ENCODE measurements at places on chromosomes 16 and 17. TPM values are rescaled to one million over a fixed set of nuclear protein-coding genes. Genes with fewer than 3 reads are reported as not detected.

DNA sequence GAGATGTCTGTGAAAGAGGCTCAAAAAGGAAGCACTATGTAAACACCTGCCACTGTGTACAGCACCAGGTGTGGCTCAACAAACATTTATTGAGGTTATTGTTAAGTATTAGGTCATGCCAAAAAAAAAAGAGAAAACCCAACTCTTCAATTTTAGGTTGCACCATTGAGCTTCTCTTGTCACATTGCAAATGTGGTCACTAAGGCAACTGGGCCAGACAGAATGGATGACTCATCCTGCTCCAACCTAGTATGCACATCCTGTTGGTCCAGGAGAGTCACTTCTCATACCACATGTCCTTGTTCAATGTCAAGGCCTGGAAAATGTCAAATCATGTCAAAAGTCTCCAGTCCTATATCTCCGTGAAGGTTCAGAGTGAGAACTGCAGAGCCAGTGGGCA, 25.0 kb downstream of the HOXB1 start:
- DNase-seq = no peak

- no peak for DNase-seq
Observed at GRCh38 chr16:77227745-77228144, 28.5 kb downstream of the SYCE1L start.

- DNase-seq = no peak
Observed at GRCh38 chr16:71912534-71913275, 17.4 kb downstream of the IST1 start.

DNA sequence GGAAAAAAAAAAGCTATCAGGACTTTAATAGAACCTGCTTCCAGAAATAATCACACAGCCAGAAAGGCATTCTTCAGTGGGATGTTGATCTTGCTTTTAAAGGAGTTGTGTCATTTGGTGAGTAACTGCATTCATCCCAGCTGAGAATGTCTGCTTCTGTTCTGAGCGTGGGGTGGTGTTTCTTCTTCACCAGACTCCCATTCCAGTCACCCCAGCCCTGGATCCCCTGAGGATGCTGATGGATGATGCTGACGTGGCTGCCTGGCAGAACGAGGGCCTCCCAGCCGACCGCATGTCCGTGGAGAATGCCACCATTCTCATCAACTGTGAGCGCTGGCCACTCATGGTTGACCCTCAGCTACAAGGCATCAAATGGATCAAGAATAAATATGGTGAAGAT, 122.5 kb downstream of the ZNF18 start:
- no peak for DNase-seq

DNA sequence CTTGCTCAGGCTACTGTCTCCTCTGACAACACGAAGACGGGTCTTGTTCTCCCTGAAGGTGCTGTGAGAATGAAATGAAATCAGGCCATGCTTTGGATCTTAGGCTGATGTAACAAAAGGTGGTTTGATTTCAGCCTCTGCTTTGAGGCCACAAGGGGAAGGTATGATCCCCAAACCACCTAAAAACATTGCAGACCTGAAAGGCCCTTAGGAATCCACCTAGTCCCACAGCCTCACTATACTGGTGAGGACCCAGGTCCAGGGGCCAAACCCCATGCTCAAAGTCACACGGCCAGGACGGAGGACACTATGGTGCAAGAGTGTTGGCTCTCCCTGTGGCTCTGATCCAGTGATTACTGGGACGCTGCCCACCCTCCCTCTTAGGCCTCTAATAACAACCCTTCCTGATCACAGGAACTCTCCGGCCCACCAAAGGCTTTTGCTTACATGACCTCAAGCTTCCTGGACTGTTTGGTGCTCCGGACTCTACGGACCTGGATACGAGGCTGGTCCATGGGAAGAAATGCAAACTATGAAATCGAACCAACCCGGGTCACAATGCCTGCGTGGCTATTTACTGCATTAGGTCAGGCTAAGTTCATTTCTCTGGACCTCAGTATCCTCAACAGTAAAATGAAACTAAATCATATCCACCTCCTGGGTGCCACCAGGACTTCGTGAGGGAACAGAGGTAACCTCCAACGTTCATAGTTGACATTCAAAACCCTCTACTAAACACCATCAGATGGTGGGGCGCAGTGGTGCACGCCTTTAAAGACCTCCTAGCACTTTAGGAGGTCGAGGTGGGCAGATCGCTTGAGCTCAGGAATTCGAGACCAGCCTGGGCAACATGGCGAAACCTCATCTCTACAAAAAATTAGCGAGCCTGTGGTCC, 1.5 kb downstream of the TRIM25 start:
- DNase-seq = no peak

Gene PRSS53
- total RNA-seq = 3.5 TPM

Gene GUCY2D
- total RNA-seq = not detected

Gene KRT222
- 7.7 TPM for total RNA-seq

Gene CCL16
- total RNA-seq = not detected
